ENCODE measurements at places on chromosomes 2 and 18.

DNA sequence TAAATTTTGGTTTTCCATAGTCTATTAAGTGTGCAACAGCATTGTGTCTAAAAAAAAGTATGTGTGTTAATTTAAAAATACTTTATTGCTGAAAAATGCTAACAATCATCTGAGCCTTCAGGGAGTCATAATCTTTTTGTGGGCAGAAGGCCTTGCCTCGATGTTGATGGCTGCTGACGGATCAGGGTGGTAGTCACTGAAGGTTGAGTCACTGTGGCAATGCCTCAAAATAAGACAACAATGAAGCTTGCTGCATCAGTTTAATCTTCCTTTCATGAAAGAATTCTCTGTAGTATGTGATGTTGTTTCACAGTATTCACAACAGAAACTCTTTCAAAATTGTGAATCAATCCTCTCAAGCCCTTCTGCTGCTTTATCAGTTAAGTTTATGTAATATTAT is 31.3 kb downstream of the HDHD2 start:
- no peak for DNase-seq

DNA sequence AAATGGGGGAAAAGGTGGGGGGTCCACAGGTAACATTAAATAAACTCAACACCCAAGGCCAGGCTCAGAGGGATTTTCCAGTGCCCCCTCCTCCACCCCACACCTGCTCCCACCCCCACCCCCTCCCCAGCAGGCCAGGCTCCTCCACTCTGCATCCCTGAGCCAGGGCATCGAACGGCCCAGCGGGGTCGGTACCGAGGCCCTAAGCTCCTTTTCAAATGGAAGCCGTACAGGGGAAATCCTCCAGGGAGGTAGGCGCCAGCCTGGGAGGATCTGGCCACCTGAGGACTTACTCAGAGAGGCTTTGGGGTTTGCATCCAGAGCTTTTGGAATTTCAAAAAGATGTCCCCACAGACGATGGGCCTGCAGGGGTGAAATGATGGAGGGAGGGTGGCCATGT is 46.5 kb downstream of the ZFP36L2 start:
- no peak for DNase-seq

DNA sequence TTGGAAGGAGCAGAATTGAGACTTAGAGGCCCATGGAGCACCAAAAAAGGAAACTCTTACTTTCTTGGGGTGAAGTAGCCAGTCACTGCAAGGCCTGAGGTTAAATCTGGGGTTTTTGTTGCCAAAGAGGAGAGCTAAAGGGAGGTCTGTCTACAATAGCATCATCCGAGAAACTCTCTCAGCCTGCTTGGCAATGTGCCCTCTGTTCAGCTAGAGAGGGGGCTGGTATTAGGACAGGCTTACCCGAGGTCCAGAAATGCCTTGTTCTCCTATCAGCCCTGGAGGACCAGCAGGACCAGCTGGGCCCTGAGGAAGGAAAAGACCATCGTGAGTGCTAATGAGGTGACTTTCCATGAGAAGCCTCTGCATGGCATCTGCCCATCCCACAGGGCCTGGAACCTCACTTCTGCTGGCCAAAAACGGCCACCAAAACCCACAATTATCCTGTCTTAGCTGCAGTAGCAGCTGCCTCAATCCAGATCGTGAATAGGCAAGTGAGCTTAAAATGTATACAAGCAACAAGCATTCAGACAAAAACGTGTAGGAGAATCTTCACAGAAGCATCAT is 61.6 kb downstream of the COL6A3 start:
- no peak for DNase-seq

GRCh38 chr2:238820916-238821315 is 27.0 kb upstream of the TWIST2 start:
- DNase-seq, result no peak

DNA sequence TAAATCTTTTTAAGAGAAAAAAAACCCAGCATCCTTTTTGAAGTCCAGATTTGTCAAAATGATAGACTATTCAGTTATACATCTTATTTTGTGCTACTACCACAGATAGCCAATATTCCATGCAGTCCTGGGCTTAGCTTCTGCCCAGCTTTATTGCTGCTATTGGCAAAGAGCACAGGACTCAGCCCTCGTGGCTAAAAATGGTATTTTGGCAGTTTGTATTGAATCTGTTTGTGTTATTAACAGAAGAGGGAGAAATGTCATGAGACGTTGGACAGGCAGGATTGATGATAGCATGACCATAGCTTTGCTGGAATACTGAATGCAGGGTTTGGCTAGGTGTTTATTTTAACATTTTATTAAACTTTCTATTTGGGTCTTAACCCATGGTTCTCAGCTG is 19.4 kb downstream of the ELAC1 start:
- DNase-seq, result no peak

DNA sequence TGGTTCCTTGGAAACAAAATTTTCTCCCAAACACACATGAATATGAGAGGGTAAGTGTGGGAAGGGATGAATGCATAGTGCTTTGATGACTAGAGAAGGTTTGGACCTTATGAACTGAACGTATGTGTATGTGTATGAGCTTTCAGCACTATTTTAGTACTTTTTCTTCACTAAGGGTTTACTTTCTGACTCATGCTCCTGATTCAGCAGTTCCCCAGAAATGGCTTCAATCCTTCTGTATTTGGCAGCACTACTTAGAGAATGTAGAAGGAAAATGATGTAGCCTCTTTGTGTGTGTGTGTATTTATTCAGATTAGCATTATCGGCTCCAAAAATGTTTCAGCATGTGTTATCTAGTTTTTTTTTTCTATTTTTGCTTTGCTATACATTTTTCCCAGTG is 22.2 kb downstream of the KCNJ3 start:
- DNase-seq, result no peak

DNA sequence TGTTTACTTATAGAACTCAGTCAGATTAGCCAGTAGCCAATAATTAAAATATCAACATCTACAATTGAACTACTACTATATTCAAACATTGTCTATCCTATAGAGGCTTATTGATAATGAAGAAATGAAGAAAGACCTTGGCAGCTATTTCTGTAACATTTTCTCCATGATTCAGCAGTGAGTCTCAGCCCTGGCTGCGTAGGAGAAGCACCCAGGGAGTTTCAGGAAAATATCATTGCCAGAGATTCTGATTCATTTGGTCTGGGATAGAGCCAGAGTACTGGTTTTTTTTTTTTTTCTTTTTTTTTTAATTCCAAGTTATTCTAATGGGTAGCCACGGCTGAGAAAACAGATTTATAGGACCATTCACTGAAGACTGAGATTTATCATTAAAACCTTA is 404.8 kb downstream of the TXNL1 start:
- no peak for DNase-seq

GRCh38 chr18:26215247-26215970 is 10.8 kb upstream of the TAF4B start:
- peak; percentile 44 for DNase-seq

DNA sequence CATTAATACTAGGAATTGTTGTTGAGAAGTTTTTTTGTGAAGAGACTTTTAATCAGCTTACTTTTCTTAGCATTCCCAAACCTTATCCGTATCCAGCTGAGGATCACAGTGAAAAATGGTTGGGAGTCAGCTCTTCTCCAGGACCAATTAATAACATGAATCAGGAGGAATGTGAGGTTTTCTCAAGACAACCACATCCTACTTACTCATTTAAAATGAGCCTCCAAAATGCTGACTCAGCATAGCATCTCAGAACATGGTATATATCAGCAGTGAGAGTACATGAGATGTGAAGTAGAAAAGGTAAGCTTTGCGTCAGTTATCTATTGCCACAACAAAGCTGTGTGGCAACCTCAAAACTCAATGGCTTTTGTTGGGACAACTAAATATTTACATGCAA is 140.3 kb downstream of the NRP2 start:
- DNase-seq, result no peak

DNA sequence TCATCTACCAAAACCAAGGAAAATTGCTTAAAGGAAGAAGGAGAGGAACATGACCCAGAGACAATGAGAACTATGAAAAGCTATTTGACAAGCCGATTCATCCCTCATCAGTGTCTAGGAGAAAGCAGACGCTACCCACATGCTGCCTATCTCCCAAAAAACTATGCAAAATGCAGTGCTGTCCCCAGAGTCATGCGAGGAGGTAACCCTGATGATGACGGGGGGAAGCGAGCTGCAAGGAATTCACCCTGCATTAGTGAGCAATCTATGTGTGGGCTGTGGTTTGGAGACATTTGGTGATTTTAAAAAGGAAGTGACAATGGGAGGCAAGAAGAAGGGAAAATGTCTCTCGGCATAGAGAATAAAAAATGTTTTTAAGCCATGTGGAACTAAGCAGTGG is 472.7 kb downstream of the CMPK2 start:
- no peak for DNase-seq

GRCh38 chr2:164371916-164372315 is 249.4 kb downstream of the GRB14 start:
- DNase-seq, result no peak

GRCh38 chr18:62957885-62958472 is 242.6 kb downstream of the PHLPP1 start:
- DNase-seq, result peak; percentile 68

DNA sequence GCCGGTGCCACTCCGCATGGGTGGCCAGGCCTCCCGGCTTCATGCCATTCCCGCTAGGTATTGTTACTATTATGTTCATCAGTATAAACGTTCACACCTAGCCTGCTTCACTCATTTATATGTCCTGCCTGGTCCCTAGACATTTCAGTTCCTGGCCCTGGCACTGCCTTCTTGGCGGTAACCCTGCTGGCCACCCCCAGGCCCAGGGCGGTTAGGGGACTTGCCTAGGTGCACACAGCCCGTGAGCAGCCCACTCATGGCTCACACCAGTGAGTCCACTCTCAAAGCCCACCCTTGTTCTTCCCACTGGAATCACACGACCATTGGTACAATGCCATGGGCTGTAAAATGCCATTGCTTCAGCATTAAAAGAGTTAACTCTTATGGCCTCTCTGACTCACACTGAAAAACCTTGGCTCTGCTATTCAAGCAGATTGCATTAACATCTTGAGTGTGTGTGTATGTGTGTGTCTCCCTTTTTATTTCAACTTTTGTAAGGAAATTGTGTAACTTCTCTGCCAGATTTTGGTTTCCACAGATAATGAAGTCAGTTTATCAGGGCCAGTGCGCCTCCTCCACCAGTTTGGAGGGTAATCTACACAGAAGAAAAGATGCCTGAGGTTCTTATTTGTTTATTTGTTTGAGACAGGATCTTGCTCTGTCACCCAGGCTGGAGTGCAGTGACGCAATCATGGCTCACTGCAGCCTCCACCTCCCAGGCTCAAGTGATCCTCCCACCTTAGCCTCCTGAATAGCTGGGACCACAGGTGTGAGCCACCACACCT is 74.2 kb downstream of the RAB31 start:
- DNase-seq, result no peak

DNA sequence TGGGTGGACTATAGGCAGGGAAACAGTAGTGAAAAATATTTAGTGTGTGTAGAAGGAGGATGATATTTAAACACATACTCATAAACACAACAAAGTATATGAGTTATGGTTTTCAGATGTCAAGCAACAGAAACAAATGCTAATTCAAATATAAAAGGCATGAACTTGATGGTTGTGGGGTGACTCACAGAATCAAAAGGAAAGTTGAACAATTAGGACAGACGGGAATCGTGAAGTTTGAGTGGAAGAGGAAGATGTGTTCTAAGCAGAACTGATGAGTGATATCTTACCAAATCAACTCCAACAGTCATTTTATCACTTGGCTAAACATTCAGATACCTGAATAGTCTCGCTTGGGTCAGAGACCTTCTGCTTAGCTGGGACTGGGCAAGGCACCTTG is 53.6 kb upstream of the ITGA6 start:
- DNase-seq, result no peak
